ENCODE measurements at places on chromosomes 6 and 20.

DNA sequence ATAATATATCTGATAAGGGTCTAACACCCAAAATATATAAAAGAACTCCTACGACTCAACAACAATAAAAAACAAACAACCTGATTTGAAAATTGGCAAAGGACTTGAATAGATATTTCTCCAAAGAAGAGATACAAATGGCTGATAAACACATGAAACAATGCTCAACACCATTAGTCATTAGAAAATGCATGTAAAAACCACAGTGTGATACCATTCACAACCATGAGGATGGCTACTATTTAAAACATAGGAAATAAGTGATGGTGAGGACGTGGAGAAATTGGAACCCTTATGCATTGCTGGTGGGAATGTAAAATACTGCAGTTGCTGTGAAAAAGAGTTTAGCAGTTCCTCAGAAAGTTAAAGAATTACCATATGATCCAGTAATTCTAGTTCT, 41.4 kb downstream of the PTGIS start:
- no peak for DNase-seq

DNA sequence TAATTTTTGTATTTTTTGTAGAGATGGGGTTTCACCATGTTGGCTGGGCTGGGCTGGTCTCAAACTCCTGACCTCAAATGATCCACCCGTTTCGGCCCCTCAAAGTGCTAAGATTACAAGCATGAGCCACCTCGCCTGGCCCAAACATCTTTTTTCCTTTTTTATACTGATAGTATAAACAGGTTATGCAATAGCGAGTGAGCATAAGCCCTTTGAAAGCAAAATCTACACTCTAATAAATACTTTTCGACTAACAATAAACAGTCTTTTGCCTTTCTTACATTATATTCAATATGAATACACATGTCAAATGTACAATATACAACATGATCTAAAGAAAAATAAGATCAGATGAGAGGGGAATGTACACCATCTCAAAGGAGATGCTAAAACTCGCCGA, 38.7 kb downstream of the KIF13A start:
- no peak for DNase-seq

GRCh38 chr6:114063956-114064355, 93.0 kb upstream of the HDAC2 start:
- no peak for DNase-seq

DNA sequence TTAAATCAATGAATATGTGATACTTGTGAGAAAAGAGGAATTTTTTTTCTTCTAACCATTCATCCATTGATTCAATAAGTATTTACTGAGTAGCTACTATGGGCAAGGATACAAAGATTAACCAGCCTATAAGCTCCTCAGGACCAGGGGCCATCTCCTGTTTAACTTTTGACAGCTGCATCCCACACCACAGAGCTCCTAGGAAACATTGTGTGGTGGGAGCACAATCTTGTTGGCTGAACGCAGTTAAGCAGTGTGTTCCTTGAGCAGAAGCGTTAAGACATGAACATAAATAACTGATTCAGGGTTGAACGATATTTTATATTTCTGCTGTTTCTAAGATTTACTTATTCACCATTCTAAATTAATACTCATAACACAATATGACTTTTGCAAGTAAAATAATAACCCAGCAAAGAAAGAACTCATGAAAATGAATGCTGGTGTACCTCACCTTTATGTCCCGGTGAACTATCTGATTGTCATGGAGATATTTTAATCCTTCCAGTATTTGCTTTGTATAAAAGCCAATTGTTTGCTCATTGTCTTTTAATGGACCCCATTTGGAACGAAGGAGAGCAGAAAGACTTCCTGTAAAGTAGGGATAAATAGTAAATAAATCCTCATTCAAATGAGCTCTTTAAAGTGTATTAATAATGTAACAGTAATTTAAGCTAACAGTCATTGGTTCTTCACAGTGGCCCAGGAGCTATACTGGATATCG, 62.6 kb upstream of the MAP7 start:
- no peak for DNase-seq

DNA sequence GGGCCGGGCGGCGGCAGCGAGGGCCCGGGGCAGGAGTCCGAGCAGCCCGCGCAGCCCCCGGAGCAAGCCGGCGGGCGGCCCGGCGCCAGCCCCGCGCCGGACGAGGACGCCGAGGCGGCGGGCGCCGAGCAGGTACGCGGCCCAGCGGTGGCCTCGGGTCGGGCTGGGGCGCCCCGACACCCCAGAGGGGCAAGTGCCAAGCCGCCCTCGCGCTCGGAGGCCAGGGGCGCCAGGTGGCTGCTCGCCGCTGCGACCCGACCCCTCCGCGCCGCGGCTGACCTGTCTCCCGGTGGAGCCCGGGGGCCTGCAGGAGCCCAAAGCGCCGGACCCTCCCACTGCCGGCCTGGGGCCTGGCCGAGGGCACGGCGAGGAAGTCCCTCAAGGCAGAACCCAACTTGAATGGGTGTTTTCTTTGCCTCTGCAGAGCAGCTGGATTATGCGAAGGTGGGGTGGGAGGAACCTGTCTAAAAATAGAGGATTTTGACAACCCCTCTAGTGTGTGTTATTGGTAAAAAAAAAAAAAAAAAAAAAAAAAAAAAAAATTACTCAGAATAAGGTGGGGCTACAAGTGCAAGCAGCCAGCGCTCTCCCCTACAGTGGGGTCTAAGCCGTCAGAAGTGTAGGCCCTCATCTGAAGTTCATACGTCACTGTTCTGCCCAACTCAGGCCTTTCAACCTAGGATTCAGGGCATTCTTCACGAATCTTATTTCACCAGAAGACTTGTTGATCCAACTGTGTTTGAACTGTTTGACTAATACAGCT, 609 bp downstream of the OGFRL1 start:
- peak; percentile 11 for DNase-seq

All from activated gamma-delta T cell treated with Interleukin-2 at 50 U/mL for 16 hours (primary cell).